ENCODE measurements at places on chromosomes 1 and 21.
A peak's percentile ranks its signal among the peaks of the same experiment; 100 is the strongest.

DNA sequence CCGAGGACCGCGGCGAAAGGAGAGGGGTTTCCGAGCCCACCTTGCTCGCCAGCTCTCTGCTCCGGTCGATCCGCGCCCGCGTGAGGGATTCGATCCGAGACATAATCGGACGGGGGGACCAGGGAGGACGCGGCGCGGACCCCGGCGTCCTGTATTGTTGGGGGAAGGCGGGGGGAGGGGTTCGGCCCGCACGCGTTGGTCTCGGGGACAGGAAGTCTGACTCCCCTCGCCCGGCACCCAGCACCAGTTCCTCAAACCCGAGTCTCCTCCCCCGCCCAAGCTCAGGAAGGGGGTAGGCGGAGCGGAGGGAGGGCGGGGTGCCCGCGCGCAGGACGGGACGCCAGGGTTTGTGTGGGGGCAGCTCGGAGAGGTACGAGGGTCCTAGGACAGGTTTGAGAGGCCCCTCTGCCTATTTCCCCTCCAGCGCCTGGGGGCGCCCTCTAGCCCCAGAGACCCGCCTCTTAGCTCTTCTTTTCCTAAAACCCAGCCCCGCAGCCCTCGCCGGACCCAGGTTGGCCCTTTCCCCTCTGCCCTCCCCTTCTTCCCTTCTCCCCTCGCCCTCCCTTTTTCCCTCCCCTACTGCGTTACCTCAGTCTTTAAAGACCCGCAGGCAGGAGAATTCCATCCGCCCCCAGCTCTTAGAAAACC, at the start of gene ARHGEF2:
ARHGEF2 (minus strand) TSS at position 223 of the 648 bp plus-strand sequence; CDS start at position 103, 120 bp downstream.
- DNase-seq: peak; percentile 67

DNA sequence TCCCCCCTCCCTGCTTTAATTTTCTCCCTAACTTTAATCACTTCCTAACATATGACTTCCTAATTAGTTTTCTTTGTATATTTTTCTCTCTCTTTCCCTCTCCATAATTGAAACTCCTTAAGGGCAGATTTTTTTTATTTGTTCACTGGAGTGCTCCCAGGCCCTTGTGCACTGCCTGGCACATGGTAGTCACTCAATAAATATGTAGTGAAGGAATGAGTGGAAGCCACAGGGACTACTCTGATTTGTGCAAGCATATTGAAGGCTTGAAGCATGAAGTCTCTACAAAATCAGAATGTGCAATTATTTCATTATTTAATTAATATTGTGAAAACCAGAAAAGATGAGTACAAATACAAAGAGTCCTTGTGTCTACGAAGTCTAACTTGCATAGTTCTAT, 41.5 kb downstream of the SNX7 start:
- DNase-seq: no peak

GRCh38 chr1:12697397-12697796, 18.5 kb upstream of the AADACL3 start:
- no peak for DNase-seq

- DNase-seq: no peak
These were observed 5.5 kb downstream of the PARS2 start for GRCh38 chr1:54758678-54759348.

GRCh38 chr1:67085326-67085725, 31.4 kb upstream of the SLC35D1 start:
- no peak for DNase-seq
